ENCODE measurements at places on chromosomes 1 and 21.

- no peaks in the 10 kb centered on the region for H3K36me3 ChIP-seq
- H3K4me3 ChIP-seq = no peak overlapping the region
- H3K27ac ChIP-seq = no peak overlapping the region
These were observed 180.3 kb downstream of the HLX start for GRCh38 chr1:221059506-221059905.

DNA sequence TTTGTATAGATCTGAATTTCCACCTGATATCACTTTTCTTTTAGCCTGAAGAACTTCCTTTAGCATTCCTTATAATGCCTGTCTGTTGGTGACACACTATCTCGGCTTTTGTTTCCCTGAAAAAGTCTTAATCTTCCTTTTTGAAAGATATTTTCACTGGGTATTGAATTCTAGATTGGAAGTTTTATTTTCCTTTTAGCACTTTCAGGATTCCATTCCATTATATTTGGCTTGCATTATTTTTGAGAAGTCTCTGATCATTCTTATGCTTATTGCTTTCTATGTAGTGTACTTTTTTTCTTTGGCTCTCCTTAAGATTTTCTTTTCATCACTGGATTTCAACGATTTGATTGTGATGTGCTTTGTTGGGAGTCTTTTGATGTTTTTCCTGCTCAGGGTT, 510.7 kb downstream of the RWDD3 start:
- no peaks in the 10 kb centered on the region for H3K4me1 ChIP-seq
- no peak overlapping the region for H3K27ac ChIP-seq
- no peaks in the 10 kb centered on the region for H3K36me3 ChIP-seq
- no peak for DNase-seq
- no peaks in the 10 kb centered on the region for H3K27me3 ChIP-seq
- no peak overlapping the region for H3K4me3 ChIP-seq

- H3K4me1 ChIP-seq = no peaks in the 10 kb centered on the region
- no peaks in the 10 kb centered on the region for H3K27me3 ChIP-seq
- no peak overlapping the region for H3K27ac ChIP-seq
- peak; percentile 25 for DNase-seq
These were observed 81.7 kb upstream of the PGBD5 start for GRCh38 chr1:230507666-230508402.

DNA sequence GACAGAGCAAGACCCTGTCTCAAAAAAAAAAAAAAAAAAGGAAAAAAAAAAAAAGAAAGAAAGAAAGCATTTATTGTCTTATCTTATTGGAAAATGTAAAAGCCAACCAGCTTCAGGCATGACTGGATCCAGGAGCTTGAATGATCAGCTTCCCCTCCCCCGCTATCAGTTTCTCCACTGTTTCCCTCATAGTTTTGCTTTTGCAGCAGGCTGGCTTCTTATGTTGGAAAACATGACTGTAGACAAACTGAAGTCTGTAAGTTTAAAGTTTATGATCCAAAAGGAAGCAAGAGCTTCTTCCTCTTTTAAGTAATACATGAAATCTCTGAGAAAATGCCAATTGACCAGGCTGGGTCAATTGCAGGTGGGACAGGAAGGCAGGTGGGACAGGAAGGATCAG, 52.2 kb downstream of the FHAD1 start:
- no peak overlapping the region for H3K27ac ChIP-seq
- DNase-seq = no peak
- H3K27me3 ChIP-seq = no peaks in the 10 kb centered on the region
- H3K4me1 ChIP-seq = no peaks in the 10 kb centered on the region
- H3K4me3 ChIP-seq = no peak overlapping the region

- H3K4me1 ChIP-seq = no peaks in the 10 kb centered on the region
- H3K27me3 ChIP-seq = no peaks in the 10 kb centered on the region
- no peaks in the 10 kb centered on the region for H3K36me3 ChIP-seq
- no peak for DNase-seq
These were observed 704.5 kb upstream of the ADGRL4 start for GRCh38 chr1:79711001-79711431.

DNA sequence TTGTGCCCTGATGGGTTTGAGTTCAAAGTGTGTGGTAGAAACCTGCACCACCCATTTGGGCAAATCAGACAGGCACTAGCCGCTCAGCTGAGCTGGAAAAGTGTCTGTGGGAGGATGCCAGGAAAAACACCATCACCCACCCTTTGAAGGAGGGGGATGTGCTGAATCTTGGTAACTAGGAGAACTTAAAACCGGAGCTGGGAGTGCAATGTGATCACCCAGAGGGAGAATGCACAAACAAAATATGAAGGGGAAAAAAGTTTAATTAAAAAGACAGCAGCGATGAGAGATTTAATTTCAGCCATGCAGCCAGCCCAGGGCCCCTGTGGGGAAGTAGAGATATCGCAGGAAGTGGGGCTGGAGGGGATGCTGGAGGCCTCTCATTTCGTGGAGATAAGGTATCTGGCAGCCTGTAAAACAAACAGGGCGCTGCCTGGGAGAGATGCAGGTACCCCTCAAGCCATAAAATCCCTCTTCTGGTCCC, 86.8 kb upstream of the BCAR3 start:
- DNase-seq = no peak
- H3K36me3 ChIP-seq = no peaks in the 10 kb centered on the region
- peaks cover 15% of the 10 kb centered on the region for H3K4me1 ChIP-seq
- H3K4me3 ChIP-seq = no peak overlapping the region
- H3K27ac ChIP-seq = peak overlapping the region; percentile 9

- H3K27ac ChIP-seq = no peak overlapping the region
- no peaks in the 10 kb centered on the region for H3K4me1 ChIP-seq
- DNase-seq = no peak
- H3K4me3 ChIP-seq = no peak overlapping the region
- no peaks in the 10 kb centered on the region for H3K27me3 ChIP-seq
- H3K36me3 ChIP-seq = no peaks in the 10 kb centered on the region
These were observed 1677.1 kb downstream of the KCNT2 start for GRCh38 chr1:194931166-194931565.

- no peak overlapping the region for H3K27ac ChIP-seq
- H3K27me3 ChIP-seq = no peaks in the 10 kb centered on the region
- H3K36me3 ChIP-seq = no peaks in the 10 kb centered on the region
- DNase-seq = no peak
- no peak overlapping the region for H3K4me3 ChIP-seq
These were observed 74.4 kb downstream of the AK4 start for GRCh38 chr1:65222340-65222940.

- no peak for DNase-seq
- no peak overlapping the region for H3K27ac ChIP-seq
- H3K36me3 ChIP-seq = no peaks in the 10 kb centered on the region
- no peak overlapping the region for H3K4me3 ChIP-seq
These were observed 81.0 kb upstream of the ZBTB18 start for GRCh38 chr1:243970077-243970476.

- no peak overlapping the region for H3K27ac ChIP-seq
- H3K4me3 ChIP-seq = peak overlapping the region; percentile 47
- H3K27me3 ChIP-seq = peaks cover 69% of the 10 kb centered on the region
These were observed 2.4 kb downstream of the FOXD3 start for GRCh38 chr1:63324779-63325119.

GRCh38 chr1:41586230-41586629, 101.7 kb upstream of the EDN2 start:
- no peak overlapping the region for H3K4me3 ChIP-seq
- no peak overlapping the region for H3K27ac ChIP-seq
- H3K27me3 ChIP-seq = no peaks in the 10 kb centered on the region
- H3K36me3 ChIP-seq = no peaks in the 10 kb centered on the region

DNA sequence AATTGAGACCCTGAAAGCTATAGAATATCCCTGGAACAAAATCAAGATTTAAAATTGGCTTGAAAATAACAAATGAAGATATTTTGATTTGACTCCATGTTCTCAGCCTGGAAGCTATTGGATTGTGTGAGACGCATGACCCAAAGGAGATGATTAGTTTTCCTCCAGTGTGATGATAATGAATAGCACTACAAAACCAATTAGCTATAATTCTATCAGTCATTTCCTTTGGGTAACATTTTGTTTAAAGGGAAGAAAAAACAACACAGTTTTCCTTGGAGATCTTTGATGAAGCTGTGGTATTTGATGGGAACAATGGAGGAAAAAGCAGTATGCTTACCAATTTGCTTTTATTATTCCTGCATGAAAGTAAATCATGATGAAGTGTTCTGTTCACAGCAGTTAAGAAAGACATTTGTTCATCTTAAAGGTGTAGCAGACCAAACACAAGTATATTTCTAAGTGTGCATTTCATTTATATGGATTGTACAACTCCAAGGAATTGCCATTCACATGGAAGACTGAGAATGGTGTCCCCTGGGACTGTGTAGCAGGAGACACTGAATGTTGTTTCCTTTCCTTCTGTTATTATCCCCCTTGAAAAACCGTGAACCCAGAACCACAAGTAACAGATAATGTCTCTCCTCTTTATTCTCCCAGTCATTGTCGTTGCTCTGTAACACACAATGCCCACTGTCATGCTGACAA, 111.4 kb downstream of the CACHD1 start:
- H3K4me3 ChIP-seq = no peak overlapping the region
- no peak for DNase-seq

GRCh38 chr1:55636696-55637095, 421.5 kb upstream of the USP24 start:
- no peak for DNase-seq
- no peak overlapping the region for H3K27ac ChIP-seq
- peaks cover 17% of the 10 kb centered on the region for H3K4me1 ChIP-seq

GRCh38 chr1:41650028-41650880, 165.8 kb upstream of the EDN2 start:
- H3K36me3 ChIP-seq = no peaks in the 10 kb centered on the region
- no peak for DNase-seq
- no peaks in the 10 kb centered on the region for H3K27me3 ChIP-seq

DNA sequence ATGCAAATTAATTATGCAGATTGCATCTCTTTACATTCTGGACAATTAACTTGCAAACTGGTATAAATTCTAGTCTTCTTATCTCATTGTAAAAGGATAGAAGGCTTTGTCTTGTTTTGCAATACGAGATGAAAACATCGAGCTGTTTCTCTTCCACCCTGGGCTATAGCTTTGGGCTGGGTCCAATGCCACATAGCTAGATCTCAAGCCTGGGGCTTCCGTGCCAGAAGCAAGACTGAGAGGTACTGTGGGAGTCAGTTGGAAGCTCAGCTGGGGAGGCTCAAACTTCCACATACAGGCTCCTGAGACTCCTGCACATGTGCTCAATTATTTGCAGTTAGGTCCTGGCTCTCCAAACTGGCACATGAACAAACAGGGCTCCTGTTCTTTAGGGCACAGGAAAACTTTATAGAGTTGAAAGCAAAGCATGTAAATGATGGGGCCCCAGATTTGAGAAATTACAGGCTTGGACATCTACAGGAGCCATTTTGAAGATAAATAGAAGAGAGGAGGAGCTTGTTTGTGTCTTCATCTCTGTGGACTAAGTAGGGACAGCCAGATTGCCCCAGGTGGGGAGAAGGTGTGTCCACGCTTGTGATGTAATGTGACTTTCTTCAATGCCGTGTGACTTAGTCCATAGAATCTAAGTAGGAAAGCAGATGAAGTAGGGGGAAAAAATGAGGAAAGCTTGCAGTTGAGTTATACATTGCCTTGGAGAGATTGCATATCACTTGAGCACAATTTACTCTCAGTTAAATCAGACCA, 65.9 kb upstream of the SIPA1L2 start:
- no peak for DNase-seq
- H3K27ac ChIP-seq = no peak overlapping the region
- no peaks in the 10 kb centered on the region for H3K27me3 ChIP-seq
